Spleen (tissue), 13 donors: ENCODE measurements at places on chromosomes 3 and 15. TPM values are rescaled to one million over a fixed set of nuclear protein-coding genes. Genes with fewer than 3 reads are reported as not detected.

DNA sequence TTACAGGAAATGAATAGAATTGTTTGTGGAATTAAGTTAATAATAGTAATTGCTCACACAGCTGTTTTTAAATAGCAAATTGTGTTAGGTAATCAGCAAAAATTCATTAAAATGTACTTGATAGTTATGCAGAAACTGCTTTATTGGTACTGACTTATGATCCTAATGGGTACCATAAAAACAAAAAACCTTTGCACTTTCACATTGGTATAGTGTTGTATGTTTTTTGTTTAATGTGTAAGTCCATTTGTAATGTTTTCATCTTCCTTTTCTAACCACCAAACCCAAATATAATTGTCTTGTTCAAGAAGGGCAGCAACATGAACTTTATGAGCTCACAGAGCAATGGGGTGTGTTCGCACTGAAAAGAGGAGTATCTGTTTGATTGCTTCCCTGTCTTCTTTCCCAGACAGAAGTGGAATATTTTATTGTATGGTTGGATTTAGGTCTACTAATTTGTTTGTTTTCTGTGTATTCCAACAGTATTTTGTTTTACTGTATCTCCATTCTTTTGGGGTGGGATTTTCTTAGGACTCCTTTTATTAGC, 135.8 kb downstream of the TCF12 start:
- DNase-seq = no peak

GRCh38 chr15:65804252-65804931, 12.3 kb upstream of the DENND4A start:
- no peak for DNase-seq

DNA sequence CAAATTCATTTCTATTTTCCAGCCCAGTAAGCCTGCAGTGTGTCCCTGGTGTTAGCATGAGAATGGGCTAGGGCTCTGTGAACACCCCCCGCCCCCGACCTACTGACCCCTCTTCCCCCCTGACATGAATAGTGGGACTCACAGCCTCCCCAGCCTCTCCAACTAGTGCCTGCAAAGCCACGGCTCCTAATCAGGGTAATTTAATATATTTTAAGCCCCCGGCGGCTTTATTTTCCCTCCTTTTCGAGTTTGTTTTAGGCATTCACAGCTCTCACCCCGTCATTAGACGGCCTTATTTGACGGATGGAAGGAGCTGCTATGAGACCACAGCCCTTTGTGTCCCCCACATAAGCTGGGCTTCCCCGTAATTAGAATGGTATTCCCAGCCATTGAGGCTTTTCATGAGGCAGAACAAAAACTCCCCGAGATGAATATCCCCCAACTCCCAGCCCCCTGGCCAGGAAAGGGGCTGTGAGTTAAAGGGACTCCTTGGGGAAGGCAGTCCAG, 78.3 kb upstream of the POLG start:
- no peak for DNase-seq

GRCh38 chr3:45874677-45875346, 11.5 kb upstream of the CCR9 start:
- DNase-seq = no peak

GRCh38 chr15:91413142-91413541, 313.1 kb downstream of the SV2B start:
- DNase-seq = no peak

DNA sequence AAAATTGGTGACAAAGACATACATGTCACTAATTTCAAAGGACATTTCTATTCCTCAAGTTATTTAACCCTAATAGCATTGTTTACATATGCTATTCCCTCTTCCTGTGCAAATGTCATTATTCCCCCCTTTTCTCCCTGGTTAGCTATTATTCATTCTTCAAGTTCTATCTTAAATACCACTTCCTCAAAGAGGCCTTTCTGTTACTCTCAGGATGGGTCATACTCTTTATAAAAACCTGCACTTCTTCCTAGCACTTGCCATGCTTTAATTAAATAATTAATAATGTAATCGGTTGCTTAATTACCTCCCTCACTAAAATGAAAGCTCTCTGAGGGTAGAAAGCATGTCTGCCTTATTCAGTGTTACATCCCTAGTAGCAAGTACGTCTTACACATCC, 88.5 kb downstream of the XRN1 start:
- DNase-seq = no peak

GRCh38 chr3:50447290-50447840, 56.1 kb downstream of the CACNA2D2 start:
- DNase-seq = no peak

- no peak for DNase-seq
Measured at GRCh38 chr3:179697736-179698332, 45.0 kb downstream of the USP13 start.

DNA sequence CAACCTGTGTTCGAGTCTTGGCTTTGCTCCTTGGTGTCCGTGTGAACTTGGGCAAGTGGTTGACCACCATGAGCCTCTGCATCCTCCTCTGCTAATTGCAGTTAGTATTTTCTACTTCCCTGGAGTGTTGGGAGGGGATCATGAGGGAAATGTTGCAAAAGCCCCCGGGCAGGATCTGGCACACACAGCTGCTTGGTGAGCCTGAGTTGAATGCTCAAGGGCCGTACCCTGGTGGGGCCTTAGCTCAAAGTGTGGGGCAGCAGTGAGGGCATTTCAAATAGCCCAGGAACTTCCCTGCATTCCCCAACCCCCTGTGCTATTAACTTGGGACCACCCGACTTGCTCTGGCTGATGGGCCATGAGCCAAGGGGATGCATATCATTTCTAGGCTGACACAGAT, 94.9 kb upstream of the SLC6A11 start:
- no peak for DNase-seq

- no peak for DNase-seq
Measured at GRCh38 chr15:101054116-101054515, 135.0 kb downstream of the LRRK1 start.

GRCh38 chr3:43684944-43685343, 5.8 kb upstream of the ABHD5 start:
- DNase-seq = no peak

GRCh38 chr3:152269831-152270734, 1.4 kb downstream of the MBNL1 start:
- DNase-seq = peak; percentile 74

Gene RAD51
- polyA plus RNA-seq = 0.72 TPM

Gene ECE2
- polyA plus RNA-seq = not detected

Gene IMPDH2
- polyA plus RNA-seq = 127 TPM
